ENCODE measurements at places on chromosomes 6 and 20. TPM values are rescaled to one million over a fixed set of nuclear protein-coding genes. Genes with fewer than 3 reads are reported as not detected.

Gene KIAA0408
- 258 TPM for polyA plus RNA-seq

Gene GMEB2
- polyA plus RNA-seq, result 0.35 TPM

Gene RAB5IF
- polyA plus RNA-seq, result 83.4 TPM

Gene TPX2
- 18.5 TPM for polyA plus RNA-seq

Gene NKAIN2
- 7.7 TPM for polyA plus RNA-seq

Data from Purkinje cell (primary cell).